ENCODE measurements at places on chromosomes 3 and 15.

GRCh38 chr3:16102905-16103364 lies 71.5 kb upstream of the GALNT15 start:
- DNase-seq, result peak; percentile 95

DNA sequence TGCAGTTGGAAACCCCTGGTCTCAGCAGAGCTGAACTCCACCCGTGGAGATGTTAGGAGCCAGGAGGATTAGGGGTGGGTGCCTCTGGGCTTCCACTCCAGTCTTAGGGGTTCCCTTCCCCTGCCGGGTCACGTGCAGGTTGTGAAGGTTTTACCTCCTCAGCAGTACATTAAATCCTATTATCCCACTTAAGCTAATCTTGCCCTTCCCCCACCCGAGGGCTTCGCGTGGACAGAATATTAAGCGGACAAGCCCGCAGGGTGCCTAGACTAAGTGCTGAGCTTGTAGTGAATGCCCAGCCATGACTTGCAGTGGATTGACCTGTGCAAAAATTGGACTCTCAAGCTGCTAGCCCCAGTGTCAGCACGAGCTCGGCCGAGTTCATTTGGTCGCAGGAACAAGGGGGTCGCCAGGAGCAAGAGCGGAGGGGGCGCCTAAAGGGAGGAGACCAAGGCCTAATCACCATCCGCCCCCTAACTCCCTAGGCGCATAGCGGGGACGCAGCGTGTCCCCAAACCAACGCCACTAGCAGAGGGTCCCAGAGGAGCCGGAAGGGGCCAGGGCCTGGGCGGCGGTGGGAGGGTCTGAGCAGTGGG lies 498 bp upstream of the SEMA4B start:
- no peak for DNase-seq

GRCh38 chr3:83769791-83770663 lies 1188.8 kb upstream of the CADM2 start:
- DNase-seq, result no peak

- DNase-seq, result no peak
Measured at GRCh38 chr3:6518709-6519345, 342.1 kb upstream of the GRM7 start.

DNA sequence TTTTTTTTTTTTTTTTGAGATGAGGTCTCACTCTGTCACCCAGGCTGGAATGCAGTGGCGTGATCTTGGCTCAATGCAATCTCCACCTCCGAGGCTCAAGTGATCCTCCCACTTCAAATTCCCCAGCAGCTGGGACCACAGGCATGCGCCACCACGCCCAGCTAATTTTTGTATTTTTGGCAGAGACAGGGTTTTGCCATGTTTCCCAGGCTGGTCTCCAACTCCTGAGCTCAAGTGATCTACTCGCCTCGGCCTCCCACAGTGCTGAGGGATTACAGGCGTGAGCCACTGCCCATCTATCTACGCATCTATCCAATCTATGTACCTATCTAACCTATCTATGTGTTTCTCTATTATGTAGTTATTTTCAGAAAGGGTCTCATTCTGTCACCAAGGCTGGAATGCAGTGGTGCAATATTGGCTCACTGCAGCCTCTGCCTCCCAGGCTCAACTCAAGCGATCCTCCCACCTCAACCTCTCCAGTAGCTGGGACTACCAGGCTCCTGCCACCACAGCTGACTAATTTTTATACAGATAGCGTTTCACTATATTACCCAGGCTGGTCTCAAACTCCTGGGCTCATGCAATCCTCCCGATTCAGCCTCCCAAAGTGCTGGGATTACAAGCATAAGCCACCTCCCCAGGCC lies 20.2 kb upstream of the GPX1 start:
- peak; percentile 91 for DNase-seq

GRCh38 chr3:115418583-115418982 lies 204.7 kb upstream of the GAP43 start:
- DNase-seq, result no peak

Data from astrocyte (in vitro differentiated cells and primary cell).